Activated T-cell treated with anti-CD3 and anti-CD28 coated beads, Interleukin-2, amount 50 U/mL, for 4 hours (primary cell): ENCODE measurements at places on chromosomes 11 and 22.

DNA sequence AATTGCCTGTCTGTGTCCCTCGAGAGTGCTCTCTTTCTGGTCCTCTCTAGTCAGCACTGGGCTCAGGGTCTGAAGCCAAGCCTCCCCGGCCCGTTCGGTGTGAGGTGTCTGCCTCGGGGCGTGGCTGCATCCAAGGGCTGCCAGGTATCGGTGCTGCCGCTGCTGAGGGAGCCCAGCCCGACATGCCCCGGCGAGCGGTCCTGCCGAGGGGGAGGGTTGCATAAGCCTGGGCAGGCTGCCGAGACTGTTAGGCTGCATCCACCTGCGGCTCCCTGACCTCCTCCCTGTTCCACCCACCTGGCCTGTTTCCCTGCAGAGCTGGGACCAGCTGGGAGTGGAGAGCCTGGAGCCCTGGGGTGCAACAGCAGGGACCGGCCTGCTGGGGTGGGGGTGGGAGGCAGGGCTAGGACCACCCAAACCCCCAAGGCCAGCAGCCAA is 6.3 kb downstream of the OVOL1 start:
- DNase-seq = no peak

DNA sequence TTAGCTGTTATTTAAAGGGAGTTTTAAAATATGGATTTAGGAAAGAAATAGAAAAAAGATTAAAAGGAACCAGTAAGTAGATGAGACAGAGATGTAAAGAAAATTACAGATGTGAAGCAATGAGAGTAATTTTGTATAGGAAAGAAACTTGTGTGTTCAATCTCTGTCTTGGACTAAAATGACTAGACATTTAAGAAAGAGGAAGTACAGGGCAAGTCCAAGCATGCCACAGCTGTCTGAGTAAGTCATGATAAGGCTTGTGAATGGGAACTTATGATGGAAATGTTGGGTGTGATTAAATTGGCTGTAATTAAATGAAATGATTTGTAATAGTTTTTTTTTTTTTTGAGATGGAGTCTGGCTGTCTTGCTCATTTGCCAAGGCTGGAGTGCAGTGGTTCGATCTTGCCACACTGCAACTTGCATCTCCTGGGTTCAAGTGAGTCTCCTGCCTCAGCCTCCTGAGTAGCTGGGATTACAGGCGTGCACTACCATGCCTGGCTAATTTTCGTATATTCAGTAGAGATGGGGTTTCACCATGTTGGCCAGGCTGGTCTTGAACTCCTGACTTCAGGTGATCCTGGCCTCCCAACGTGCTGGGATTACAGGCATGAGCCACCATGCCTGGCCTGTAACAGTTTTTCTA is 5.9 kb upstream of the ACY3 start:
- no peak for DNase-seq

- DNase-seq = no peak
Observed at GRCh38 chr11:113341388-113342165, 27.2 kb downstream of the TTC12 start.

DNA sequence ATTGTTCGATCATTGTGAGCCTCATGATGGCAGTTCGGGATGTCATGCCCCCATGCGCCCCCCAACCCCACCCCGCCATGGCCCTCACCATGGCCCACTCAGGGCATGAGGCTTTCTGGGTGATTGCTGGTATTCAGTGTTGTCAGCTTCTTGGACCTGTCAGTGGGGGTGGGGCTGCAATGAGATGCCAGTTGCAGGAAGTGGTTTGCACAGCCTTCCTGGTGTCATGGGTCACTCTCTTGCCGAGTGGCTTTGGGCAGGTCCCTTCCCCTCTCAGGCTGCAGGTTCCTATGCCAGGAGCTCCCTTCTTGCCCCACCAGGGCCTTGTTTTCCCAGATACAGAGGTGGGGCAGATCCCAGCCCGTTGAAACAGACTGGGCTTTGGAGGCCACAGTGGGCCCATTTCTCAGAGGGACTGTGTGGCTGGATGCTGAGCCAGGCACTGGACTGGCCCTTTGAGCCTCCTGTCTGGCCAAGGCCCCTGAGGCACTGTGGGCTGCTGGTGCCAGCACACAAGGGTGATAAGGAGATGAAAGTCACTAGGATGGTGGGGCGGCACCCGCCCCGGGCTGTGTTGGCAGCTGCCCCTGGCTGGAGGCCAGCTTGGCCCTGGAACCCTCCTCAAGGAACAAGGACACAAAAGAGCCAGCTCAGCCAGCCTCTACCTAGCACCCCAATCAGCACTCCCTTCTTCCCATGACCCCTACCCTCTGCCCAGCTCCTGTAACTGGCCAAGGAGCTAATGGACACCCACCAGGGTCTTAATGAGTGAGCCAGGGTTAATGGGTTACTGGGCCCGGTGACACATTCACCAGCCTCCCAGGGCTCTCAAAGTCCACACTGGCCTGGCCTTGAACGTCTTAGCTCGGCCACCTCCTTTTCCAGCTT is 1.5 kb upstream of the GGT1 start:
- DNase-seq = no peak

DNA sequence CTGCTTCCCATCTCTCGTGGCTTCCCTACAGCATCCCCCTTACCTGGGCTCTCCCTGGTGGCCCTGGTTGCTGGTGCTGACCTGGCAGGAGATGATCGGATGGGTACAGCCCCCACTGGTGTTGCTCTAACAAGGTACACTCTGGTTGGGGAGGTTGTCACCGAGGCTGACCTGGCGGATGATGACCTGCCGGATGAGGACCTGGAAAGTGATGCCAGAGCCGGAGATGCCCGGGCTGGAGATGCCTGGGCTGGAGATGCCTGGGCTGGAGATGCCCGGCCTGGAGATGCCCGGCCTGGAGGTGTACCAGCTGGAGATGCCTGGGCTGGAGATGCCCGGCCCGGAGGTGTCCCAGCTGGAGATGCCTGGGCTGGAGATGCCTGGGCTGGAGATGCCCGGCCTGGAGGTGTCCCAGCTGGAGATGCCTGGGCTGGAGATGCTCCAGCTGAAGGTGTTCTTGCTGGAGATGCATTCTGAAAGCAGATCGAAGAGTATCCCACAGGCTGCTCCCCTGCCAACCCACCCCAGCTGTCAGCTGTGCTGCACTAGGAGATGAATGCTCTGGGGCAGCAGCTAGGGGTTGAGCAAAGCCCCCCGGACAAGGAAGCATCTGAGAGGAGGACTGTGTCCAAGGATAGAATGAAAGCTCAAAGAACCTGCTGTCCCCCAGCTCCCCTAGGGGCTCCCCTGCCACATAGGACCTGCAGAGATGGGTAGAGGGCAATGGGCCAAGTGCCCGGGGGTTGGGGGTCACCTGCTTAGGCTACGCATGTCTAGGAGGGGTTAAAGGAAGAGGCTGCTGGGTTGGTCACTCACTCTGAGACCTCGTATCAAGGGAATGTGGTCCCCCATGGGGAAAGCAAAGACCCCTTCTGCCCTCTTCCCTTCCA is 10.6 kb downstream of the TMPRSS13 start:
- no peak for DNase-seq

DNA sequence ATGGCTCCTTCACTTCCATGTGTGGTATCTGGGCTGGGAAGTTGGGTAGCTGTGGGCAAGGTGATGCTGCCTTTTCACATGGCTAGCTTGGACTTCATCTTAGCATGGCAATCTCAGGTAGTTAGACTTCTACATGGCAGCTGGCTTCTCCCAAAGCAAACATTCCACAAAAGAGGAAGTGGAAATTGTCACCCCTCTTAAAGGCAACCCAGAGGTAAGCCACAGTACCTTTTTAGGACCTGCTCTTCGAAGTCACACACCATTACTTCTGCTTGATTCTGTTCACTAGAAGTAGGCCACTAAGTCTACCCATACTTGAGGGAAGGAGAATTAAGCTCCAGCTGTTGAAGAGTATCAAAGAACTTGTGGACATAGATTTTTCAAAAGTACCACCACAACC is 25.9 kb downstream of the TUG1 start:
- DNase-seq = no peak

- no peak for DNase-seq
Observed at GRCh38 chr22:48948575-48949170, 879.0 kb downstream of the BRD1 start.

GRCh38 chr11:62830904-62831519 is 839 bp downstream of the STX5 start:
- DNase-seq = no peak

DNA sequence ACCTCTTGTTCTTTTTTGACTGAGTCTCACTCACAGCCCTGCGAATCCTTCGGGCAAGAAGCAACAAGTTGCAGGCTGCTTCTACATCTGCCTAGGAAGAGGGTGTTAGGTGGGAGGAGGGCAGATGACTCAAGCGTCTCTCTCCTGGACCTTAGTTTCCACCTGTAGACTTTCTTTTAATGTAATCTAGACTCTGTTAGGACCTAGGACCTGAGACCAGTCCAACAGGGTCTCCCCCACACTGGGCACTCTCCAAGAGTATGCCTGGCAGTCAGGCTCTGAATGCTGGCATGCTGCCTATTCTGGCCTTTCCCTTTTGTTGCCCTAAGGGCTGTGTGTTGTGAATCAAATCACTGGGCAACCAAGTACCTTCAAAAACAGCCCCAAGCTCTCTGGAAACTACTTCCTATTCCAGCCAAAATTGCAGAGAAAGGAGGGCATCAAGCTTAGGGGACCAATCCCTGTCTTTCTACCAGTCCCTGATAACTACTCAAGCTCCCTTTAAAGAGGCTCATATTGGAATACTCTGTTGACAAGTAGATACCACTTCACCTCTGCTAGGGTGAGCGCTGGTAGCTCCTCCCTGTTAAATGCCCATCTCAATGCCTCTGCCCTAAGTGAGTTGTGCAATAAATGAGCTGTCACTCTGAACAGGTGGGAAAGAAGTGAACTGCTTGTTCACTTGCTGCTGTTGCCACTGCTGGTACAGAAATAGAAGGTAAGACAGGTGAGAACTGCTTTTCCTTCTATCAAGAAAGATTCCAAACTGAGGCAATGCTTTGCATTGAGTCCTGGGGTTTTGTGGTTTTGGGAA is at the start of gene BBOX1:
Gene BBOX1 (plus strand): TSS at position 514 of the 814 bp plus-strand sequence. CDS start 14,616 bp downstream, outside the sequence.
- no peak for DNase-seq

DNA sequence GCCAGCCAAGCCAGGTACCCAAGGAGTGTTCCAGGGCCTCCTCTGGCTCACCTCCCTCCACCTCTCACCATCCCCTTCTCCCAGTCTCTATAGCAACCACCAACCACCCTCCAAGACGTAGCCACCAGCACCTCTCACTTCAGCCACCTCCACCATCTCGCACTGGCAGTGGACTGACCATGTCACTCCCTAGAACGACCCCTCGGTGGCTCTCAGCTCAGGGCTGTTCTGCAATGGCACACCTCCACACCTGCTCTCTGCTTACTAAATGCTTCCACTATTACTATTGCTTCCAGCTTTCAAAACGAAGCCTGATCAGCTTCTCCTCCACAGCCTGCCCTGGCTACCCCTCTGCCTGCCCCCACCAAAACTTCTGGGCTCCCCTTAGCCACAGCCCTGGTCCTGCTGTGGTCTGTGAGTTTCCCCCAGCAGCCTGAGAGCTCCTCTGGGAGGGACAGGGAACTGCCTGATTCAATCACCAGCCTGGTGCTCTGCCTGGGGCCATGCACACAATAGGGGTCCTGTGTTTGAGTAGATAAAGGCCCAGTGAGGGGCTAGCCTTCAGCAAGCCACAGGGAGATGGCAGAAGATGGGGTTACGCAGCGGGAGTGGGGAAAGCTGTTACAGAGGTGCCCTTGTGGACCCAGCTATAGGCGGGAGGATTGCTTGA is 17.5 kb upstream of the CBX7 start:
- DNase-seq = no peak

GRCh38 chr11:122663764-122664163 is 8.2 kb downstream of the UBASH3B start:
- DNase-seq = no peak

- DNase-seq = no peak
Observed at GRCh38 chr22:22519591-22519990, 479 bp downstream of the ZNF280A start.

GRCh38 chr22:20456064-20456721 is 18.6 kb upstream of the SCARF2 start:
- DNase-seq = peak; percentile 69

DNA sequence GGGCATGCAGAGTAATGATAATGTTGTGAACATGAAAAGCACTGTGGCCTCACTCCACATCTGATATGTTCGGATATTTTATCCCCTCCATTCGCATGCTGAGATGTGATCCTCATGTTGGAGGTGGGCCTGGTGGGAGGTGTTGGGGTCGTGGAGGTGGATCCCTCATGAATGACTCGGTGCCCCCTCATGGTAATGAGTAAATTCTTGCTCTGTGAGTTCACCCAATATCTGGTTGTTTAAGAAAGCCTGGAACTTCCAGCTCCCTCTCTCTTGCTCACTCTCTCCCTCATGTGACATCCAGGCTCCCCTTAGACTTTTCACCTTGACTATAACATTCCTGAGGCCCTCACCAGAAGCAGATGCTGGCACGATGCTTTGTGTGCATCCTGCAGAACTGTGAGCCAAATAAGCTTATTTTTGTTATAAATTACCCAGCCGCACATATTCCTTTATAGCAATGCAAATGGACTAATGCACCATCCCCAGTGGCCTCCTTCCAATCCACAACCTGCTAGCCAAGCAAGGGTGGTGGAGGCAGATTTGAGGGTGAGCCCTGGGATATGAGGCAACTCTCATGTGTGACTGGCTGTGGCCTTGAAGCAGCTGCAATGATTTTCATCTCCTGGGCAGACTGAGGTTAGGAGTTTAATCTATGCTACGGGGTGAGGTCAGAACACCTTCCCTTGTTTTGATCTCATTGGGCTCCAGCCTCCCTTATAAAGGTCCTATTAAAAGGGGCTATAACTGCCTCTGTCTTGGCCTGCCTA is 276.5 kb downstream of the ETS1 start:
- DNase-seq = no peak

DNA sequence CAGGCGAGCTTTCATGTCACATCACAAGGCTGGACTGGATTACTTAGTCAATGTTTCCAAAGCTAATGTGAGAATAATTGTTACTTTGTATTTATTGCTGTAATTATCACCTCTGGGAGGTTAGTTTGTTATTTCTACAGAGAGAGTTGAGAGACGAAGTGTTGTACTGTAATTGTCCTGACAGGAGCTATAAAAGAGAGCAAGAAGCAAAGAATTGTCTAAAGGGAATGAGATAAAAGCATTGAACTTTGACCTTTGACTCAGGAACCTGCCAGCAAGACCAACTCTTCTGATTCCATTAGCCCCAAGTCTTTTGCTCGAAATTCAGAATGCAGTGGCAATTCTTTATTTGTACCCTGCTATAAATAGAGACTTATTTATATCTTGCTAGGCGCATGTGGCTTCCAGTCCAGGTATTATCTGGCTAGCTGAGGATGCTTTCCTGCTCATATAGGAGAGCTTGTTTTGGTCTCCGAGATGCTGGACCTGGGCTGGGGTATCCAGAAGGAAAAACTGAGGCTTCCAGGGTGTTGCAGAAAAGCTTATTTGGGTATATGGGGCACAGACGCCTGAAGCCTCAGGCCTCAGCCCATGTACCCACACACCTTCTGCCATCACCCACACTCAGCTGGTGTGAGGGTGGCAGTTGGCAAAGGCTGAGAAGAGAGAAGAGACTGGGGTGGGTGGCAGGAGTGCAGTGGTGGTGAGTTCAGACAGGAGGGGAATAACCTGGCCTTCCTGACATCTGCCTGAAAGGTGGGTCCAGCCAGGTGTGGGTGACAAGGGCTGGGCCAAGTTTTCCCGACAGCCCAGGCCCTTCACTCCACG is 40.7 kb downstream of the SYT13 start:
- no peak for DNase-seq

GRCh38 chr11:123628936-123629683 is 25.3 kb downstream of the SCN3B start:
- no peak for DNase-seq

- DNase-seq = no peak
Observed at GRCh38 chr11:85697747-85698146, 11.8 kb upstream of the CCDC89 start.

GRCh38 chr11:74953451-74953850 is 4.4 kb downstream of the SPCS2 start:
- no peak for DNase-seq
